Osteoblast (primary cell): ENCODE measurements at places on chromosomes 2 and 18. TPM values are rescaled to one million over a fixed set of nuclear protein-coding genes. Genes with fewer than 3 reads are reported as not detected.

- DNase-seq: no peak
Measured at GRCh38 chr2:236844711-236845110, 241.0 kb upstream of the COPS8 start.

Gene KLHL30
- total RNA-seq: under 0.01 TPM in 2 replicates

GRCh38 chr2:105812180-105813044 is 67.7 kb downstream of the NCK2 start:
- DNase-seq: peak; percentile 89

Gene LYPD1
- total RNA-seq: 2.5 and 5.9 TPM in 2 replicates

- no peak for DNase-seq
Measured at GRCh38 chr18:22005191-22005841, 164.1 kb upstream of the GATA6 start.

- peak; percentile 91 for DNase-seq
Measured at GRCh38 chr18:58862851-58863538, 1.7 kb upstream of the ZNF532 start.
